ENCODE measurements at places on chromosomes 12 and 14.

DNA sequence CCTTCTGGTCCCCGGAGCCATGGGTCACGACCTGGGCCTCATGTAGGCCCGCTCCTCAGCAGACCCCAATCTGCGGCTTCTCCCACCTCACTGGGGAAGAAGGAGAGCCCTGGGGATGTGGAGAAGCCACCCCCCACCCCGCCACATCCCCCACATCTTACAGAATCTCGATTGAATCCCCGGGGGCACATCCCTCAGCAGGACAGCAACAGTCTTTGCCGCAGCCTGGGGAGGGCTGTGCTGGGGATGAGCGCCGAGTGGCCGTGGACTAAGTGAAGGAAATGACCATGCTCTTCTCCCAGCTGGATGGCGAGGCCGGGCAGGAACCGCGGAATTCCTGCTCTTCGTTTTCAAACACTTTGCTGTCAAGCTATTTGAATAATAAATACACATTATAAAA, 169.0 kb upstream of the RTL1 start:
- no peak for DNase-seq

GRCh38 chr12:116517431-116518045, 41.6 kb upstream of the MAP1LC3B2 start:
- DNase-seq: no peak

DNA sequence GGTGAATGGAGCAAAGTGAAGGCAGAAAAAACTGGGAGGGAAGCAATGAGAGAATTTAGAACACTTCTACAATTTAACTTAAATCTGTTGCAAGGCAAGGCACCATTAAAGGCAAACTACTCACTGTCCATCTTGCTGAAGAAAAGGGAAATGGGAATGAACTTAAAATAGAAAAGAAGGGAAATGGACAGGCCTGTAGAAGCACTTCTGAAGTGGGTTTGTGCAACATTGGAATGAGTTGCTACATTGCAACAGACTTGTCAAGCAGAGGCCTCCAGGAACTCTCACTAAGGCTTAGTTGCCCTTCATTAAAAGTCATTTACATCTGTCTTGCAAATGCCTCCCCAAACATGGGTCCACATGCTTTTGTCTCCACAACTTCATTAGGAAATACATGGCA, 13.7 kb upstream of the OR10AD1 start:
- DNase-seq: no peak

GRCh38 chr14:32824195-32824594, 114.5 kb upstream of the NPAS3 start:
- DNase-seq: no peak

GRCh38 chr12:104748790-104749189, 209.3 kb downstream of the SLC41A2 start:
- DNase-seq: no peak

- DNase-seq: no peak
Measured at GRCh38 chr12:10073261-10073660, 25.5 kb downstream of the CLEC1A start.

DNA sequence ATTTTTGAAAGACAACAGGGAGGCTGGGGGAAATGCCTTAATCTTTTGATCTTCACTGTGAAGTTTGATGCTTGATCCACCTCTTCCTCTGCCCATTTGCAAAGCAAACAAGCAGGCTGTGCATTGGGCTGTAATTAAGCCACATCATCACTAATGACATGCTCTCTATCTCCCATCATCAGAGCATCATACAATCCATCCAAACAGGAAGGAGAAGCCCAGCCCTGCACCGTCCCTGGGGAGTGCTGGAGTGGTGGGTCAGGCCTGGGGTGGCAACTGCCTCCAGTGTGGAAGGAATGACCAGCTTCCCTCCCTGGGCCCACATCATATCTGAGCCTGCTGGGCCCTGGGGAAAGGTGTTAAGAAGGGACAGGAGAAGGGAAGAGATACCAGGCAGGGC, 6.9 kb upstream of the KRT74 start:
- DNase-seq: no peak

GRCh38 chr12:89507015-89507824, 17.4 kb downstream of the GALNT4 start:
- DNase-seq: no peak

DNA sequence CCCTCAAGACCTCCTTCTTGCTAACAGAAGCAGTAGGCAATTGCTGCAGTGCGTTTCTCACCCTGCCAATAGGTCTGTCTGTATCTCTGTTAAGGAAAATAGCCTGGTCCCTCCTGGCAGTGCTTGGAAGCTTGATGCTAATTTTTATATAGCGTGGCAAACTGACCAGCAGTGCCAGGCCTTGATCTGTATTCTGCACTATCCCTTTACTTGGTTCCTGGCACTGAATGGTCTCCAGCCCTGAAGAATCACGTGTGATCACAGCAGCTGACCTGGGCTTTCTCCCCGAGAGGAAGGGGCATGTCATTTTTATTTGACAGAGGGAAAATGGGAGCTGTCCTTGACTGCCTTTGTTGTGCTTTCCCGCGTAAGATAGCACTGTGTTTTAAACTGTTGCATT, 48.7 kb upstream of the TRAF3 start:
- DNase-seq: no peak

GRCh38 chr14:22865424-22866405, 5.8 kb upstream of the LRP10 start:
- DNase-seq: no peak

DNA sequence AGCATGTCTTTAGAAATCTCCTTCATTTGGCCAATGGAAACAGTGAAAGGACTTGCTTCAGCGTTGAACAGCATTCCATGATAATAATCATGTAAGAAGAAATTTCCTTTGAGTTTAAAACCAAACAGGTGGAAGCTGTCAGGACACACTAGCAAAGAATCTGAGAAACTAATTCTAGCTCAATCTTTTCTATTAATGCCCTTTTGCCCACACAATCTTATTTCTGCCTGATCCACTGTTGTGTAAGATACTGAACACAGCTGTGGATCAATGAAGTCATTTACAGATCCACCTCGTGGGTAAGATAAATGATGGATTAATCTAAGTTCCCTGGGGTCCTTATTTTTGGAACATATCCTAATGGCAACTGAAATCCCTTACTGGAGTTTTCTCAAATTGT, 536.9 kb upstream of the LMO3 start:
- no peak for DNase-seq

DNA sequence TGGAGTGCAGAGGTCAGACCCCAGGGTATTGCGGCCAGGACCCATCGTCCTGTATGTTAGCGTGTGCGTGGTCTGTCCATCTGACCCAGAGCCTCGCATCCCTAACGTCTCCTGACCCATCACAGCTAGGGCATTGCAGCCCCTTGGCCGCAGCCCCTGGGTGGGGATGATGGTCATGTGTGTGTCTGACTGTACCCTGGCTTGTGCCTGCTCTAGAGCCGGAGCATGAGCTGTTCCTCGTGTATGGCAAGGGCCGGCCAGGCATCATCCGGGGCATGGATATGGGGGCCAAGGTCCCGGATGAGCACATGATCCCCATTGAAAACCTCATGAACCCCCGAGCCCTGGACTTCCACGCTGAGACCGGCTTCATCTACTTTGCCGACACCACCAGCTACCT, 10.8 kb upstream of the LRP1-AS start:
- DNase-seq: no peak

DNA sequence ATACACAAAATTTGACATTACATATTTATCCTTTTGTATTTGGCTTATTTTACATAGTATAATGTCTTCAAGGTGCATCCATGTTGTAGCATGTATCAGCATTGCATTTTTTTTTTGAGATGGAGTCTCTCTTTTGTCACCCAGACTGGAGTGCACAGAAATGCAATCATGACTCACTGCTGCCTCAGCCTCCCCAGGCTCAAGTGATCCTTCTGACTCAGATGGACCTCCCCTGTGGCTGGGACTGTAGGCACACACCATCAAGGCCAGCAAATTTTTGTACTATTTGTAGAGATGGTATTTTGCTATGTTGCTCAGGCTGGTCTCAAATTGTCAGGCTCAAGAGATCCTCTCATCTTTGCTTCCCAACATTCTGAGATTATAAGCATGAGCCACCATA, 214.4 kb upstream of the ALG10B start:
- DNase-seq: no peak

DNA sequence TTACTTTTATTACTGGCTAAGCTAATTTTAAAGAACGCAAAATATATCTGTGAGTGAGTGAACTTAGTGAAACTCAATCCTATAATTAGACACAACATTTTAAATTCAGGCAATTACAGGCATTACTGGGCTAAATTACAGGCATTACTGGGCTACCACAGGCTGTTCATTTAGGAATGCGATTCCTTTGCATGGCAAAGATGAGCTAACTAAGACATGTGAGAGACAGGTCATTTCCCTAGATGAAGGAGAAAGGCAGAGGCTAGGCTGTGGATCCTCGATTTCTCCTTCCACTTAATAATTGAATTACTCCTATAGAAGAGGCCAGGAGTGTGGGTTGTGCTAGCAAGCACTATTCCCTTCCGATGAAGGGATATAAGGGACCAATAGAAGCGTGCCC, 429.4 kb upstream of the LMO3 start:
- no peak for DNase-seq

All from activated T-helper 1 cell treated with Interleukin-2 at 50 U/mL for 16 hours (primary cell).